ENCODE measurements at places on chromosomes 11 and 22. TPM values are rescaled to one million over a fixed set of nuclear protein-coding genes. Genes with fewer than 3 reads are reported as not detected.

LSP1 gene
- total RNA-seq: 15.0 TPM

DNA sequence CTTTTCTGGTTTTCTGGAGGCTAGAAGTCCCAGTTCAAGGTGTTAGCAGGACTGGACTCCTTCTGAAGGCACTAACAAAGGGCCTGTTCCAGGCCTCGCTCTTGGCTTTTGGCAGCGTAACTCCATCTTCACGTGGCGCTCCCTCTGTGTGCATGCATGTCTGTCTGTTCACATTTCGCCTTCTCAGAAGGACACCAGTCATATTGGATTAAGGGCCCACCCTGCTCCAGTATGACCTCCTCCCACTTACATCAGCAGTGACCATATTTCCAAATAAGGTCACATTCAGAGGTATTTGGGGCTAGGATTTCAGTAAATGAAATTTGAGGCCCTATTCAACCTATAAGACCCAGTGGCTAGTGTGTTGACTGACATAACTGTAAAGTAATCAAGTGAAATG is 20.0 kb downstream of the APLP2 start:
- DNase-seq: no peak
- no peaks in the 10 kb centered on the region for H3K27me3 ChIP-seq
- no peak overlapping the region for H3K4me3 ChIP-seq
- H3K36me3 ChIP-seq: no peaks in the 10 kb centered on the region
- peaks cover 4% of the 10 kb centered on the region for H3K4me1 ChIP-seq
- H3K27ac ChIP-seq: no peak overlapping the region

DNA sequence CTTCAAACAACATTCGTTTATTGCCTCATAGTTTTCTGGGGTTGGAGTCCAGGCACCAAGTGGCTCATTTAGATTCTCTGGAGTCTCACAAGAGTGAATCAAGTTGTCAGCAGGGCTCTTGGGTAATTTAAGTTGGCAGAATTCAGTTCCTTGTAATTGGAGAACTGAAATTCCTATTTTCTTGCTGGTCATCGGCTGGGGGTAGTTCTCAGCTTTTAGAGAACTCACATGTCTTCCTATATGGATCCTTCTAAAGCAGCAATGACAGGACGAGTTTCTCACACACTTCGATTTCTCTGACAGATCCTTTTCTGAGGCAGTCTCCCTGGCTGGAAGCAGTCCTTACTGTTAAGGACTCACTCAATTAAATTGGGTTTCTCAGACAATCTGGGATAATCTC is 17.3 kb upstream of the OOSP4B start:
- H3K4me1 ChIP-seq: no peaks in the 10 kb centered on the region
- no peaks in the 10 kb centered on the region for H3K27me3 ChIP-seq
- no peak overlapping the region for H3K27ac ChIP-seq

DNA sequence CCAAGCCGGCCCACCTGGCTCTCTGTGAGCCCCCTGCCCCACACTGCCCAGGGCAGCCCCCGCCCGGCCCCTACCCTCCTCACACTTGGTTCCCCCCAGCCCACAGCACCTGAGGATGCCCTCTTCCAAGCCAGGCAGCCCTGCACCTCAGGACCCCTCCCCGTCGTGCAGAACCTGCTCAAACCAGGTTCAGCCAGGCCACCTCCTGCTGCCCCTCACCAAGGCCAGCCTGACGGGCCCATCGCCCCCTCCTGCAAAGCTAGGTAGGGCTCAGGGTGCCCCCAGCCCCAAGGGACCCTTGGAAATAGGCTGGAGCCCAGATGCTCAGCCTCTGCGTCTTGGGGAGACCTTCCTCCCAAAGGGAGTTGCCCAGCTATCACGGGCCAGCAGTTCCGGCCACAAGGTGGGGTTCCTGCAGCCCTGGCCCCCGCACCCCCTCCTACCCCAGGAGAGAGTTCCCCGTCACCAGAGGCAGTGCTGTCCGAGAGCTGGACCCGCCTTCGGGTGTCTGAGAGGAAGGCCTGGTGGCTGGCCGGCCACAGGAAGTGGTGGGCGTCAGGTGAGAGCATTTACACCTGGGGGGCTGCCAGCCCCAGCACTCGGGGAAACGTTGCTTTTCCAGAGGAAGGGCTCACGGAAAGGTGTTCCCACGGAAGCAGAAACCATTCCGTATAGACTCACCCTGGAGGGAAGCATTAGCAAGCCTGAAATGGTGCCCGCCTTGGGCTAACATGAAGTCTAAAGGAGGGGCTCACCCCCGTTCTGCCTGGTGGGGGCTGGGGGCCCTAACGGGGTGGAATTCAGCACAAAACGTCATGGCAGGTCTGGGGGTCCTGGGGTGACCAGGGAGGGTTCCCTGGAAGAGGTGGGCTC is 3.2 kb upstream of the SYT8 start:
- peak overlapping the region; percentile 98 for H3K27ac ChIP-seq
- no peaks in the 10 kb centered on the region for H3K27me3 ChIP-seq
- no peak overlapping the region for H3K4me3 ChIP-seq
- DNase-seq: no peak
- peaks cover 84% of the 10 kb centered on the region for H3K4me1 ChIP-seq

- peak; percentile 51 for DNase-seq
- no peak overlapping the region for H3K27ac ChIP-seq
- H3K4me1 ChIP-seq: peaks cover 8% of the 10 kb centered on the region
- no peaks in the 10 kb centered on the region for H3K36me3 ChIP-seq
These were observed 12.5 kb upstream of the CCDC117 start for GRCh38 chr22:28759861-28760560.
